ENCODE measurements at places on chromosomes 5 and 9.
A peak's percentile ranks its signal among the peaks of the same experiment; 100 is the strongest.

- DNase-seq, result no peak
Measured at GRCh38 chr9:38289866-38290245, 102.6 kb upstream of the ALDH1B1 start.

GRCh38 chr9:136386018-136386417 lies 12.5 kb upstream of the CARD9 start:
- no peak for DNase-seq

GRCh38 chr5:18111906-18112465 lies 477.7 kb downstream of the TAF11L14 start:
- DNase-seq, result no peak

DNA sequence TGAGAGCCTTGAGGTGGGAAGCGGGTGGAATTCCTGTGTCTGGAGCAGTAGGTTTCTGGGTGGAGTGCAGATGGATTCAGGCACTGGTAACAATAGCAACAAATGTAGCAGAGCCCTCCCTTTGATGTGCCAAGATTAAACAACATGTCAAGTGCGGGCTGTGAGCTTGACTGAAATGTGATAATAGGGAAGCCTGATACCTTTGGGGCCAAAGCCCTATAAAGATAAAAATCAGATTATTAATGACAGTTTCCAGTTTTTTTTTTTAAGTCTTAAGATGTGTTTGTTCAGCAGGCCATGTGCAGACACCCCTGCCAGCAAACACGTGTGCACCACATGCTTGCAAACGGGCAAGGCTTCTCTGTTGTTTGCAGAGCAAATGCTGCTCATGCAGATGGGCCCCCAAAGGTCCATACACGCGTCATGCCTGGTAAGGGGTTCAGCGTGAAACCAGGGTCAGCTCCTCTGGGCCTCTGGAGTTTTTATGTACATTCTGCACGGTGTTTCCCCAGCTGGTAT lies 193.2 kb downstream of the GADD45G start:
- DNase-seq, result no peak

DNA sequence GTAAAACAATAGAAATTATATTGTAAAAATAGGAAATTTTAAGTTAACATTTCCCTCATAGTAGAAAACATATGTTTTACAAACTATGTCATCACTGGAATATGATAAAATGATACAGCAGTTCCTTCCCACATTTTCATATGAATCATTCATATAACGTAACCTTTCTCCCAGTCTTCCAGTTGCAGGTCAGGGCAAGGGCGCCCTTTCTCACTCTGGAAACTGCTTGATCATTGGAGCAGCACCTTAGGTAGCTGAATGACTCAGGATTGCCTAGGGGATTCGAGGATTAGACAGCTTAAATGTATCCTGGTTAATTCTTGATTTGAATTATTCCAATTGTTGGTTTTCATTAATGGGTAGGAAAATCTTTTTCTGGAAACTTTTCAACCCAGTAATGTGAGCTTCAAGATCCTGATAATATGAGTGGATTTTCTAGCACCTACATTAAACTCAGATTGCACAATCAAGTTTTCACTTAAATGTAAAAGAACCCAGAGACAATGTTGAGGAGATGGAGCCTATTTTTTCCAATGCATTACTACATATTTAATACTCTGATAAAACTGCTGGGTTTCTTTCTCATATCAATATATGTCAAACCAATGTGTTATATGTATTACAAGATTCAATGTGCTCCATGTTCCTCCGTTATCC lies 32.6 kb upstream of the ANXA1 start:
- no peak for DNase-seq

DNA sequence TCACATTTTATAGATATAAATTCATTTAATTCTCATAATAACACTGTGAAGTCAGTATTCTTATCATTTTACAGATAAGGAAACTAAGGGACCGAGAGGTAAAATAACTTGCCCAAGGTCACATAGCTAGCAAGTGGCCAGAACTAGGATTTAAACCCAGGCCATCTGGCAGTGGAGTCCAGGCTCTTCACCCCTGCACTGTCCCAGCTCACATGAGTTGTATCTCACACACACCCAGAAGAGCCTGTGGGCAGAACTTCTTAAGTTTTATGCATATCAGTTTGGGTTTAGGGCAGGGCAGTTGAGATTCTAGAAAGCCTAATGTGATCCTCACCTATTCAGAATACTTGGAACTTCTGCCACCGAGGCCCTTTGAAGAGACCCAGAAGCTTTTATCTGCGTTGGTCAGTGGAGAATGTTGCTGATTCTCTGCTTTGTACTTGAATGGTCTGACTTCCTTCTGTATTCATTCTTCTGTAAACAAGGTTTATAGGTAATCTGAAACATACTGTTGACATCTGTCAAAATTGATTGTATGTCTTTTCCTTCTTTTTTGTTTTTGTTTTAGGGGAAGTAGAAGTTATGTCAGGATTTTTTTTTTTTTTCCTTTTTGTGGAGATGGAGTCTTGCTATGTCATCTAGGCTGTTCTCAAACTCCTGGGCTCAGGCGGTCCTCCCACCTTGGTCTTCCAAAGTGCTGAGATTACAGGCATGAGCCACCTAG lies 75.8 kb downstream of the KIAA1958 start:
- no peak for DNase-seq

DNA sequence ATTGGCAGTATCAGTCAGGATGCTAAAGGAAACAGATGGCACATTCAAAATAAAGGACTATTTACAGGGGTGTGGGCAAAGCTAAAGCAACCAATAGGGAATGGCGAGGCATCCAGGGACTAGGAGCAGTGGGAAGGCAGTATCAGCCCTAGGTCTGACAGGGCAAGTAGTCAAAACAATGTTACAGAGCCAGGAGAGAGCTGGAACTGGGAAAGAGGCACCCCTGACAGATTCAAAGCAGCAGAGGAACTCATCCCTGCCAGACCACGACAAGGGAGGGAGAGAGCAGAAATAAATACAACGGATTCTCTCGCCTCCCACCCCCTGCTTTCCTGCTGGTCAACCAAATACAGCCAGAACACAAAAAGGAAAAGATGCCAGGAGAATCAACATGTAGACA lies 371.5 kb downstream of the NR2F1-AS1 start:
- no peak for DNase-seq

GRCh38 chr9:132451276-132451675 lies 41.3 kb downstream of the CFAP77 start:
- DNase-seq, result peak; percentile 15

DNA sequence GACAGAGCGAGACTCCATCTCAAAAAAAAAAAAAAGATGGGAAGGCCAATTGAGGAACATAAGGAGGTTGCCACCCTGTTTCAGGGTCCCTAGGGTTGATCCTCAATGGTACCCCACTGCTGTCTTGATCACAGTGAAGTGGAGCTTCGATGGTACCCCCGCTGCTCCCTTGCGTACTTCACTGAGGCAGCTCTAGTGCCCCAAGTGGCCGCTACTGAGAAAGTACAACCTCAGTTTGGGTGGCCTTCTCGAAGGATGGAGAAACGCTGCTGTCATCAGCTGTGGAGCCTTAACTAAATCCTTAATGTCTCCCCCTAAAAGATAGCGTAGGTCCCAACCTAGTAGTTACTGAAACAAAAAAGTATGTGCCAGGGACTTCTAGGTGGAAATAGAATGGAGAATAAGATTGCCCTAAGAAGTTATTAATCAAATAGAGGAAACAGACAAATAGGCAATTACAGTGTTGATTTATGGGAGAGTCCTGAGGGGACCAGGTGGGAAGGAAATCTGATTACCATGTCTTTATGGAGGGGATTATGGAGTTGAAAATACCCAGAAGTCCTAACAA lies 6.3 kb downstream of the TESK1 start:
- DNase-seq, result peak; percentile 59

DNA sequence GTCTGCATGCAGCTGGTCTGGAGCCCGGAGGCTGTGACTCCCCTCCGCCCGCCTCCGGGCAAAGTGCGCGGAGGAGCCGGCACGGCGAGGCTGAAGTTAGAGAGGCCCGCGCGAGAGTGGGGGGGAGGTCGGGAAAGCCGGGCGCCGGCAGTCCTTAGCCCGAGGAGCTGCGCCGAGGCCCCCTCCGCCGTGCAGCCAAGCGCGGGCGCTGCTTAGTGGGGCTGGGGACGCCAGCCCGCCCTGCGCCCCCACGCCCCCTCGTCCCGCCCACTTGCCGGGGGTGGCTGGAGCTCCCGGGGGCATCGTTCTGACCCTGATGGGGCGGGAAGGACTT lies 403 bp downstream of the NINJ1 start:
- DNase-seq, result peak; percentile 45

DNA sequence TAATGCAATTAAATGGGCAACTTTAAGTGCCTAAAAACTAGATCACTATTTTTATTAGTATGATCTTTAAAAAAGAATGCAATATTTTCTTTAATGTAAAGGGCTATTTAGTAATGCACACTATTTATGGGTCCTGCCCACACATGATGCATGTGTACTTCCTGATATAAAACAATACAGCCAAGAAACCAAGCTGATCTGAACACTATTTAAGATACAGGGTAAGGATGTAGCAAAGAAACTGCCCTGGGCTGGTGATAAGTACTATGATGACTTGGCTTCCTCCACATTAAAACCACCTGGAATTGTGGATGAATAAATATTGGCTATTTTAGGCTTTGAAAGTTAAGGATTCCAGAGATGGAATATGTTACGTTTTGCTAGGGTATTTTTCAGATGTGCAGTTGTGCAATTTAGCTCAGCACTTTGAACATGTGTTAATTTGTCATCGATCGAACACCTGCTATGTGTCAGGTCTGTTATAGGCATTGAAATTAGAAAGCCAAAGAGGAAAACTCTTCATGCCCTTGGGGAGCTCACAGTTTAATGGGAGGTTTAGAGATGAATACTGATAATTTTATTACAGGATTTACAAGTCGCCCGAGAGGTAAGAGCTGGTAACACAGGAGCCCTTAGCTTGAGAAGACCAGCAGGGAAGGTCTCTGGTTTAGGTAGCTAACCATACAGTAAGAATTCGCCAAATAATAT lies 276.7 kb downstream of the PLK2 start:
- no peak for DNase-seq

DNA sequence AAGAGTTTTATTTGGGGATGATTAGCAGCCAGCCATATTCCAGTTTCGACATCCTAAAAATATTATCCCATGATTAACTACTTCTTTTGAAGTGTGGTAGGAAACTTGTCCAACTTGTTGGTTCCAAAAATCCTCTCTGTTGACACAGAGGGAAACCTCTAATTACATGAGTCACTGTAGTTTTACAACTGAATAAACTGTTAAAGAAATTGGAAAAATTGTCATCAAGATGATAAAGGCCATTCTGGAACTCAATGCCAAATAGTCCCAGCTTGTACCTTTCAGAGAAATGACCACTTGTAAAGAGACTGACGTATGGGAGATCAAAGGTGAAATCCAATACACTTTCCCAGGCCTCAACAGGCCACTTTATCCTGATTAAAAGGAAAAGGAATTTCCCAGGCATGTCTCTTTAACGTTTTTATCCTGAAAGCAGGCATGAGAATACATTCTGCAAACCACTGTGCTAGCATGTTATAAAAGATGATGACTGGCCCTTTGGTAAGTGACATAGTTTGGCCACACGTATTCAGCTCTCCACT lies 261.6 kb downstream of the GLIS3 start:
- no peak for DNase-seq

DNA sequence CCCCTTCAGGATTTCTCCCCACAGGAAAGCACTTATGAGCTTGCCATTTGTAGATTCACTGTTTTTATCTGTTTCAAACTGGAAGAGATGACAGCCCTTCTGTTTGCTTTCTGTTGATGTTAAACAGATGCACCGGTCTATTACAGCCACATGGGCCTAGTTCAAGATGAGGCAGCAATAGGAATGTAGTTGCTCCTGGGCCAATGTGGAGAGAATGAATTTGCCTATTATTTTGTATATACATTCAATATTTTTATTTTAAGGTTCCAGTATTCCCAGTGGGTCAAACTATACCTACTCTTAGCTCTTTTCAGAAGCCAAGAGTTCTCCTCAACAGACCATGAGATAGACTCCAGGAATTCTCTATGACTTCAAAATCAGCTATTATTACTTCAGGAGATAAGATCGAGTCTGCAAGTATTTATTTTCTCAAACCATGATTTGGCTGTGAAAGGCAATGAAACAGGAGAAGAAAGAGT lies 461.6 kb downstream of the RASEF start:
- no peak for DNase-seq

- no peak for DNase-seq
Measured at GRCh38 chr5:6818594-6819511, 105.6 kb downstream of the TENT4A start.

DNA sequence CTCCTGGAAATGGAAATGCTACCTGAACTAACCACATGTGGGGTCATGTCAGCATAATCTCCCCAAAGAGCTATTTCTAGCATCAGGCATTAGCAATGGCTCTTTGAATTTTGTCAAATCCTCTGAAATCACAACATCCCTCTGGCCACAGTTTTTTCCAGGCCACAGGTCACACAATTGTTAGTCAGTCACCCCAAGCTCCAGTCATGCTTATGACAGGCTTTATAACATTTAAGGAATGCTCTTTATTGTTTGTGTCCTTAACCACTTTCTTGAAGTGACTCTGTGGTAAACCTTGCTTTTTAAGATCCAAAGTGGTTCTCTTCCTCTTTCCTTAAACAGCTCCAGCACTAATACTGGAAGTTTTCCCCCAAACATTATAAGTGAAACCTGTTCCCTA lies 169.2 kb upstream of the HMHB1 start:
- no peak for DNase-seq

DNA sequence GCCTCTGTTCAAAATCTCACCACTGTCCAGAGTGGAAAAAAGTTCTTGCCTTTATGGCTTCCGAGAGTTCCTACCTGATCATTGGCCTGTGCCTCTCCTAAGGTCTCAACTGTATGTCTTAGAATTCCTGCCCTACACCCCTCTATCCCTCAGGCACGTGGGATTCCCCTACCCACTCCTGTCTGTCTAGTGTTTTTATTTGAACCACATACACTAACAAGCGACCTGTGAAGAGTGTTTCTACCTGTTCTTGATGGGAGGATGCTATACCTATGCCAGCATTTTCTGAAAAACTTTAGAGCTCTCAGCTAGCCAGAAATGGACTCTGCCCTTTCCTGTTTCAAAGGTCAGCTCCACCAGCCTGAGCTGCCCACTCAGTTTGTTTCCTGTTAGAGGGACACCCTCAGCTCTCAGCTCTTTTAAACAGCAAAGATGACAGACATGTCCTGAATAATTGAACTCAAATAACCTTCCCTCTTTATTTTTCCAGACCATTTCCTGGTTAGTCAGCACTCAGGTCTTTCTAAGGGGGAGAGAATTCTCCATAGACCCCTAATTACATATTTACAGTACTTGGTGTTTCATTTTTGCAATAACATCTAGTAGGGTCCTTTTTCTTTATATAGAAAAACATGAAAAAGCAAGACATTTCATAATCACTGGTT lies 214.8 kb downstream of the AOPEP start:
- DNase-seq, result no peak

Measured in activated gamma-delta T cell treated with Interleukin-2 at 50 U/mL for 16 hours (primary cell).